Hematopoietic multipotent progenitor cell (in vitro differentiated cells): ENCODE measurements at places on chromosomes 3 and 15.
A peak's percentile ranks its signal among the peaks of the same experiment; 100 is the strongest.

GRCh38 chr15:57667171-57667849 is 39.2 kb upstream of the POLR2M start:
- no peak for DNase-seq

DNA sequence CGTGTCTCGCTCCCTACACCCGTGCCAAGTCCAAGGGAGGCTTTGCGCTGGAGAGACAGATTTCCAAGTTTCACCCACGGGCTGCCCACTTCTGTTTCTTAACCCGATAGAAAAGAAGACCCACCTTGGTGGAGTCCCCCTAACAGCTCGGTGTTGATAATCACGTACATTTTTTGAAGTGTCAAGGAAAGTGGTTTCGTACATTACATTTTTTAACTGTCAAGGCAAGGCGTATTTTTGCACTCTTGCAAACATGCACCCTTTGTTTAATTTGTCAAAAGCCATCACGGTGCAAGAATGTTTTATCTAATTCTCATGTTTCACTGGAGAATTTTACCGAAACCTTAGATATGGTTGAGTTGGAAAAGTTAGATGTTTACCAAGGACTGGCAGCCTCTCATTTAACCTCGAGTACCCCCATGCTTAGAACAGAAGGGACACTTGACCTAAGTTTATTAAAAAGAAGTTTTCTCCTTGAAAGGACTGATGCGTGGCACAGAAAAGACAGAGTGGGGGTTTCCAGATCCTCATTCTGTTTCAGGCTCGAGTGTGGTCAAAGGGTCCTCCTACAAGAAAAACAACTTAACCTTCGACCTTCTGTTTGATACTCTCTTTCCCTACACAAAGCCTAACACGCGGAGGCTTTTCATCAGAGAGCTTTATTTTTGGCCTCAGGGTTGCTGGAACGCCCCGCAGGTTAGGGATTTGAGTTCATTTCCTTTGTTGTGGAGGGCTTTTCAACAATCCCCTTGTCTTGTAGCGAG is 882 bp downstream of the GXYLT2 start:
- no peak for DNase-seq

- no peak for DNase-seq
Observed at GRCh38 chr3:148223266-148223665, 474.4 kb upstream of the AGTR1 start.

DNA sequence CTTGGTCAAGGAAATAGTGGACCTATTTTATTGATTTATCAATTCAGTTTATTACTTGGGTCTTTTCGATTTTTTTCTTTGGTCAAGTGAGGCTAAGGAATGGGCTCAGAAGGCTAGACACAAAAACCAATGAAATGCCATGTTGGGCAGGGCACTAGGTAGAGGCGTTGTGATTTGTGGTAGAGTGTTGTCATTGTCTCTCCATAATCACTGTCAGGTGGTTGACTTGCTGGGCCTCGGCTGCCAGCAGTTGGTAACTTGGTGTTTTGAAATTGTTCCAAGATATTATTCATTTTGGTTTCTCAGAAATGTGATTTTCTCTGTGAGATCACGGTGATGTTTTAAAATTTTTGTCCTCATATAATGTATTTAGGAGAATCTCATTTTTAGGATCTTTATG is 173.6 kb downstream of the KLHL25 start:
- no peak for DNase-seq

DNA sequence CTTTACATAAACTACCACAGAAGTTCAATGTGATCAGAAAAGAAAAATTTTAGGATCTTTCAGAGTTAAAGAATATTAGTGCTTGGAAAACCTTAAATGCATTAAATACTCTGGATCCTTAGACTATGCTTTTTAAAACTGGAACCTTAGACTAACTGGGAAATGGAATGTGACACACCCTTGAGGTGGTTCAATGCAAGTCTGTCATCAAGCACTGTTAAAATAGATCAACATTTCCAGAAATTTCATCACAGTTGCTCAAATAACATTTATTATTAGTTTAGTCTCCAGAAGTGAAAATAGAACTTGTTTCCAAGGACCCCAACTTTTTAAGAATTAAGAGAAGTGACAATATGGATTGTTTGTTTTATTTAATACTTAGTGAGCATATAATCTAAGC is 71.8 kb downstream of the GAP43 start:
- no peak for DNase-seq

- no peak for DNase-seq
Observed at GRCh38 chr3:71450162-71450561, 133.4 kb downstream of the FOXP1 start.

DNA sequence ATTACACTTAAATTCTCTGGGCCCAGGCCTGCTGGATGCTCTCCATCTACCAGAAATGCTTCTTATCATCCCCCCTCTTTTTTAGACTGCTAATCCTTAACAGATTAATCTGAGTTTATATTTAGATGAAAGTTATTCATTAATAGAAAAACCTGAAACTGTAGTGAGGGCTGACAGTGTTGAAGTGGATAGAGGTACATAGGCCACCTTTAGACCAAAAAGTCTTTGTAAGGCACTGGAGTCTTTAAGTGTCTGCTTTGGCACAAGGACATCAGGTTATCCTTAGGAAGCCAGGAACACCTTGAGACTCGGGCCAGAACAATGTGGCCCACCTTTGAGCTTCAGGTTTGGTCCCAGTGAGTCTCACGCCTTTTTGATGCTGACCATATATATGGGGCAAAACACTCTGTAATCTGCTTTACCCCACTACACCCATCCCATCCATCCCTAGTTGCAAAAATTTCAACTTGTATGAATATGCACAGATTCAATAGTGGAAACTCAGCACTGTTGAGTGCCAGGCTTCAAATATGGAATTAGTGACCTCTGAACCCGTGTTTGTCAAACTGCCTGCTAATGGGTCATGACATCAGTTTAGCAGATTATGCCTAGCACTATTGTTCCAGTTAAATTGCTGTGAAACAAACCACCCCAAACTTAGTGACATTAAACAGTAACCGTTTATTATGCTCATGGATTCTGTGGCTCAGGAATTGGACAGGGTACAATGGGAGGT is 44.0 kb downstream of the PDE8A start:
- DNase-seq = no peak

GRCh38 chr15:82823049-82823448 is 13.6 kb downstream of the WHAMM start:
- DNase-seq = no peak

DNA sequence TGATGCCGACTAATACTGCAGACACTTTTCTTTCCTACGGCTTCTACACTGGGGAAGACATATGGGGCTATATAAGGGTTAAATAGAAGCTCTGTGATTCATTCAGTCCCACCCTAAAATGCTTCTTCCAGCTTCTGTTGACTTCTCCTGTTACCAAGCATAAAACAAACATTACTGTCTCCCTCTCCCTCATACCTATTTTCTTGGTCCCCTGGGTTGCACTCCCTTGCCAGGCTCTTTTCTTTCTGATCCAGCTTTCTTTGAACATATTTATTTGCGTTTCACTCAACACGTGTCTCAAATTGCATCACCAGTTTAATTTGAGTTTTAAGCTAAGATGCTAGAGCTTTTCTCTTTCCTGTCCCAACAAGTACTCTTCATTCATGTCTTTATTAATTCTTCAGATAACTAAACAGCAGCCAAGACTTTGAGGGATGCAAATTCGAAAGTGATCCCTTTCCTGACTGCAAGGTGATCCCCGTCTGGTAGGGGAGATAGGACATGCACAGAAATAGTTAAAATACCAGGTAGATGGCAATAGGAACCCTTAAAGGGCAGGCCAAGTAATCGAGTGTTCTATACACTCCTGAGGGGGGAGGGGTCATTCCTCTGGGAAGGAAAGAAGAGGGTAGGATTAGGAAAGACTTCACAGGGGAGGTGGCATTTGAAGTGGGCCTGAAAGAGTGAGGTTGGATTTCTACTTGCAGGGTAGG is 198.6 kb upstream of the BCL6 start:
- DNase-seq = no peak

- DNase-seq = no peak
Observed at GRCh38 chr3:117811786-117812185, 1102.2 kb downstream of the TUSC7 start.

GRCh38 chr3:133158686-133159085 is 120.5 kb downstream of the TMEM108 start:
- DNase-seq = no peak

- DNase-seq = no peak
Observed at GRCh38 chr3:27201492-27201891, 167.7 kb downstream of the NEK10 start.

DNA sequence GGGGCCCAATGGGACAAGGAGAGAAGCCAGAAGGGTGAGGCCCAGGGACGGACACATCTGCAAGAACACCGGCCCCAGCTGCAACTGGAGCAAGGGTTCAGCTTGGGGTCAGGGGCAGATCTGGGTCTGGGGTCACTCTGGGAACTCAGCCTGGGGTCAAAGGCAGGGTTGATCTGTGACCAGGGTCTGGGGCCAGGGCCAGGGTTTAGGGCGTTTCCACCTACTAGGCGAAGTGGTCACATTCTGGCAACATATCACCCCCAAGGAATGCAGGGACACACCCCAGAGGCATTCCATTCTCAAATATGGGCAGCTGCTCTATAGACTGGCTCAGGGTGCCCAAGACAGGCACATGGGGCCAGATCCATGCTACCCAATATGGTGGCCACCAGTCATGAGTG is 9.0 kb downstream of the UROC1 start:
- DNase-seq = no peak

DNA sequence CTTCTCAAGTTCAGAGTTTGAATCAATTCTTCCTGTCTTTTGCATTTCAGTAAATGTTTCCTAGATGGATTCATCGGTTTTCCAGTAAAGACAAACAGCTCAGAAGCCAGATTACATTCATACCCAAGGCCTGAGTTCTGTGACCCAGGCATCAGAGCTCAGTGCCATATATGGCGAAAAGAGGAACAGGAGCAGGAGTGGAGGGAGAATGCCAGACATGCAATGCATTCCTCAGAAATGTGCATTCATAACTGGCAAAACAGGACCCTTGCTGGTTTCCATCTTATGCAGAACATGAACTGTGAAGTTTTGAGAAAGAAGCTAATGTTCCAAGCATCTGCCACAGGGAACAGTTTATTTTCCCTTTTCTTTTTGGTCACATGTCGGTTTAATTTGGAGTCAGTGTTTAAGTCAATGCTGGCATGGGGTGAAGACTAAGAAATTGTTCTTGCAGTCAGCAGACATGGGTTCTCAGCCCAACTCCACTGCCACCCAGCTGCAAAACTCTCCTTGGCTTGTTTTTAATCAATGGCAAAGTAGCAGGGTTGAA is 116.5 kb downstream of the LPP start:
- no peak for DNase-seq

- peak; percentile 11 for DNase-seq
Observed at GRCh38 chr3:36792342-36792741, 28.0 kb upstream of the DCLK3 start.

- no peak for DNase-seq
Observed at GRCh38 chr3:118228151-118228550, 806.5 kb downstream of the IGSF11 start.

GRCh38 chr3:64859625-64860535 is 172.1 kb upstream of the ADAMTS9 start:
- DNase-seq = no peak

GRCh38 chr3:187813198-187813597 is 67.9 kb upstream of the BCL6 start:
- DNase-seq = no peak

- no peak for DNase-seq
Observed at GRCh38 chr3:171429635-171430034, 30.6 kb downstream of the TNIK start.

DNA sequence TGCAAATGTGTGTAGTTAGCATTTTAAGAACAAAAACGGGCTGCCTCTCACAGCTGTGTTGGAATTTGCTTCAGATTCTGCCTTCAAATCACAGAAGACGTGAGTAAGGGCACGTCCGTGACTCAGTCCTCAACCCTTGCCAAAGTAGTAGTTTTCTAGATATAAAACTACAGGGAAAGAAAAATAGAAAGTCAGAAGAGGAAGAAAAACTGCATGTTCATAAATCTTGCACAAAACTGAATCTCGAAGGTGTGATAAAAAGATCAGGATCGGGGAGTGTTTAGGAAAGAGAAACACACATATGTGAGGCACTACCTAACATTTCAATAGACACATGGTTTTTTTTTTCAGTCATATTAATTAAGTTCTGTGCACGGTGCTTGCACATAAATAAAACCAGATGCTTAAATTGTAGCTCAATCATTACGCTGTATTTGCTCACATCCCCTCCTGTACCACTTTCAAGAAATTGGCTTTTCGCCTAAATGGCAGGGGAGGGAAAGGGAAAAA is 71.7 kb downstream of the P3H2 start:
- DNase-seq = no peak

DNA sequence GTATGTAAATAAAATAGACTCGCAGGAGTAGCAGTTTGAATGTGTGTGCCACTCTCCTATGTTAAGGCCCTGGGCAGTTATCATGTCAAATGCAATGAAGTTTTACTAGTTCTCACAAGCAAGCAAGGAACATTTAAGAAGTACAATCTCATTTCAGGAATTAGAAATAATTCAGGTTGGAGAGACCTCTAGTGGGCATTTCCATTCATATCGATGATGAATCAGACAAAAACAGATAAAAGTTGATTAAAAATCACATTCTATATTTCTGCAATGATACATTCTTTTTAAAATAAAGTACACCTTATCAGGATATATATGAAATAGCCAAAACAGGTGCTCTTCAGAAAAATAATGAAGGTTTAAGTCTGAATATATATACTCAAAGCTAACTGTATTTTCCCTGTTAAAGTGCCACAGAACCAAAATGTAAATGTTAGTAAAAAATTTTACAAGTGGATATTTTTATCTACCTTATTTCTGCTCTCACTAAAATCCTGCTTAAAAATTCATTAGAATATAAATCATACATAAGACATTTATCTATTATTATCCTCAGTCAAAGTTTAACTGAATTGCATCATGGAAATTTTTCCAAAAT is 492.4 kb upstream of the FRG2C start:
- no peak for DNase-seq

DNA sequence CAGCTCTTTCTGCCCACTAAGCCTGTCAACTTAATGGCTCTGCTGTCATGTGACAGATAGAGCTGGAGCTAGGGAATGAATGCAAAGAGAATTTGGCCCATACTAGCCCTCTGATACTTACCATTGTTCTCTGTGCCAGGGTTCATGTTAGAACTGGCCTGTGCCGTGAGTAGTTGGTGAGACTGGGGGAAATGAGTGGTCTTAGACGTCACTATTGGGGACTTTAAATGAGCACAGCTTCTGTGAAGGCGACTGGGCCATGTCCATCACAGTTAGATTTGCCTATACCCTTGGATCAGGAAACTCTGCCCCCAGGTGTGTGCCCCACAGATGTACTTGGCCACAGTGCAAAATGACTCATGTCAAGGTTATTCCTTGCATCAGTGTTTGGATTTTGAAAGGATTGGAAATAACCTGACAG is 124.9 kb downstream of the PTPRG start:
- no peak for DNase-seq

DNA sequence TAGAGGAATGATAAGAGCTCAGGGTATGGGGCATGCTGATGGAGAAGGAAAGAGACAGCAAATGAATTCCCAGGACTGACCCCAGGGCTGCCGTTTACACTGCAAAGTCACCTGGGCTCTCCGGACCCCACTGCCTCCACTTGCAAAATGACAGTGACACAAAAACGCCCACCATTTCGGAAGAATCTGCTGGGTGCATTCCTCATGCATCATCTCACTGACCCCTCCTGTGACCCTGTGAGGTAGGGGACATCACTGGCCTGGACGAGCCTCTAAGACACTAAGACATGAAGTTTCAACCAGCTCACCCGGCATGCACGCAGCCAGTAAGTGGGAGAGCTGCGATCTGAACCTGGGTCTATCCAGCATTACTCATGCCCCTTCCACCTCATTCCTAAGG is 60.3 kb downstream of the PCSK6 start:
- no peak for DNase-seq
